ENCODE measurements at places on chromosomes 2 and 18.

DNA sequence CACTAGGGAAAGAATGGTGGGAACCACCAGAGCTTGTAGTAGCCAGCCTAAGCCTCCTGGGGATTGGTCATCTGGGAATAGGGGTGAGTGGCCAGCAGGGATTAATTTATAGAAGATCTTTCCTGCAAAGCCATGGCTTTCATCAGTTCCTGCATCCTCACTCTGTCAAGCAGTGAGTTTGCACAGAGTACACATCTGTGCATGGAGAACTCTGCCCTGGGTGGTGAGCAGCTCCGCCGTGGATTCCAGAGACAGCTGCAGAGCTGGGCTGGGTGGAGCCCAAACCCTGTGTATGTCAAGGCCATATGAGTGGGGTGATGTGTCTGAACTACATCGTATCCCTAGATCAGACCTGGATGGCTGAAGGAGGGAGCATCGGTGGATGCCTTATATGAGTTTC lies 182.2 kb downstream of the GLI2 start:
- DNase-seq, result no peak

GRCh38 chr2:78979380-78980151 lies 45.9 kb upstream of the REG3G start:
- peak; percentile 68 for DNase-seq

- no peak for DNase-seq
Measured at GRCh38 chr2:185381631-185382030, 357.0 kb upstream of the FSIP2 start.

- no peak for DNase-seq
Measured at GRCh38 chr2:102698369-102699111, 63.3 kb upstream of the TMEM182 start.

DNA sequence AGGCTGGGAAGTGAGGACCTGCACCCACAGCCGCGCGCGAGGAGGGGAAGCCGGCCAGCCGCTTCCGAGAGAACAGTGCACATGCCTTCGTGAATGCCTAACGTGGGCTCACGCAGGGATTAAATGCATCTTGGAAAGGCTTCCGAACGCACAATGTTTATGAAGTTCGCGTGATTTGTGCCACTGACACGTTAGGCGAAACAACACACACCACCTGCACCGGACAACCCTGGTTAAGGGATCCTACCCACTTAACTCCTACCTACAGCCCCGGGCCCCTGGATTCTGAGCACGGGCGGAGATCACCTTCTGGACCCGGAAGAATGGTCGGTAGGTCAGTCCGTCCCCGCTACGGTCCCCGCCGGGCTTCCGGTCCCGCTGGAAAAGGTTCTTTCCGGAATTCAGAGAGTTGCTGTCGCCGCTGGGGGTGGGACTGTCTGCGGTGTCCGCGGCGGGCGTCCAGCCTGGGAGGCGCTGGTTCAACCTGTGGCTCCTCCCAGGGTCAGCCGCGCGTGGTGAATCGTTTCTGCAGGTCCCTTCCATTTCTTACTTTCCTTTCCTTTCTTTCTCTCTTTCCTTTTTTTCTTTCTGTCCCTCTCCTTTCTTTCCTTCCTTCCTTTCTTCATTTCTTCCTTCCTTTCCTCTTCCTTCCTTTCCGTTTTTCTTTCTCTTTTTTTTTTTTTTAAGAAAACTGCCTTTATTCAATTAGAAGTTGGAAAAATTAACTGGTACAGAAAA lies at the start of gene MTIF2:
Gene MTIF2, minus strand, starts transcription at position 325 of the 738 bp plus-strand sequence. CDS start 5,373 bp downstream, outside the sequence.
- peak; percentile 98 for DNase-seq

- no peak for DNase-seq
Measured at GRCh38 chr2:140891614-140892212, 1239.1 kb downstream of the LRP1B start.

- DNase-seq, result no peak
Measured at GRCh38 chr2:176383836-176384442, 114.7 kb downstream of the MTX2 start.

DNA sequence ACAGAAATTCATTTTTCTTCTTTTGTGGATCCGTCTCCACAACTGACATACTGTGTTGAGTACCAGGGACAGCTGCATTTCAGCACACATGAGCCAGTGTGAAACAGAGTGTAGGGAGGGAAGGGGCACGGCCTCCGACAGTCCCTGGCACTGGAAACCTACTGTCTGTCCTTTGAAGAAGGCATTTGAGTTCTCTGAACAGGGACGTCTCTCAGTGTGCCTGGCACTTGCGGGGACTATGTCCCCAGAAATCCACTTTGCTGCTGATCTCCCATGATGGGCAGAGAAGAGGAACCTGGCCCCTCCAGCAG lies 48.1 kb downstream of the PLB1 start:
- no peak for DNase-seq

GRCh38 chr2:100119235-100119634 lies 23.2 kb downstream of the AFF3 start:
- no peak for DNase-seq

DNA sequence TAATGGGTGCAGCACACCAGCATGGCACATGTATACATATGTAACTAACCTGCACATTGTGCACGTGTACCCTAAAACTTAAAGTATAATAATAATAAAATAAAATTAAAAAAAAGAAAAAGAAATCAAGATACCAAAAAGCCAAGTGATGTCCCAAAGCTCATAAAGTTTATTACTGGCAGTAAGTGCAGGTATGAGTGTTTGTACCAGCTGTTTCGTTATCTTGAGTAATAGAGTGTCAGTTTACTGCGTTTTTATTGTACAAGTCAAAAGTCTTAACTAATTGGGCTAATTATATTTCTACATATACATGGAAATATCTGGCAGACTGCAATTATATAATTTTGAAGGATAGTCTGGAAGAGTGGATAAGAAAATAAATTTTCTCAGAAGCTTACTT lies 41.8 kb downstream of the MFSD6 start:
- no peak for DNase-seq

DNA sequence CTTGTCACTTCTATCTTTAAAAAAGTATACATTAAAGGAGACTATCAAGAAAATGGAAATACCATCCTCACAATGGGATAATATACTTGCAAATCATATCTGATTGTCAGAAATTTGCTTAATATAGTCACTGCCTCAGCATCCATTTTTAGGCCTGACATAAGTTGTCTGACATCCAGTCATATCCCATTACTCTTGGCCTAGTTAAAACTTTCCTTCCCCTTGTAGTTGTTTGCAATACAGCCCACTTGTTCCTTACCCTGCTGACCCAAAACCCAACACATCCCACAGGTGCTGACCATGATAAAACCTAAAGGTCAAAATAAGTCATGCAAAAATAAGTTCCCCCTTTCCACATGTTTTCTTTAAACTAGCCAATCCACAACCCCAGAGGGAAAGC lies 3.6 kb upstream of the ARHGEF33 start:
- DNase-seq, result no peak

- DNase-seq, result no peak
Measured at GRCh38 chr2:237045449-237045848, 40.2 kb upstream of the COPS8 start.

- no peak for DNase-seq
Measured at GRCh38 chr2:157821519-157822131, 54.5 kb downstream of the ACVR1 start.

DNA sequence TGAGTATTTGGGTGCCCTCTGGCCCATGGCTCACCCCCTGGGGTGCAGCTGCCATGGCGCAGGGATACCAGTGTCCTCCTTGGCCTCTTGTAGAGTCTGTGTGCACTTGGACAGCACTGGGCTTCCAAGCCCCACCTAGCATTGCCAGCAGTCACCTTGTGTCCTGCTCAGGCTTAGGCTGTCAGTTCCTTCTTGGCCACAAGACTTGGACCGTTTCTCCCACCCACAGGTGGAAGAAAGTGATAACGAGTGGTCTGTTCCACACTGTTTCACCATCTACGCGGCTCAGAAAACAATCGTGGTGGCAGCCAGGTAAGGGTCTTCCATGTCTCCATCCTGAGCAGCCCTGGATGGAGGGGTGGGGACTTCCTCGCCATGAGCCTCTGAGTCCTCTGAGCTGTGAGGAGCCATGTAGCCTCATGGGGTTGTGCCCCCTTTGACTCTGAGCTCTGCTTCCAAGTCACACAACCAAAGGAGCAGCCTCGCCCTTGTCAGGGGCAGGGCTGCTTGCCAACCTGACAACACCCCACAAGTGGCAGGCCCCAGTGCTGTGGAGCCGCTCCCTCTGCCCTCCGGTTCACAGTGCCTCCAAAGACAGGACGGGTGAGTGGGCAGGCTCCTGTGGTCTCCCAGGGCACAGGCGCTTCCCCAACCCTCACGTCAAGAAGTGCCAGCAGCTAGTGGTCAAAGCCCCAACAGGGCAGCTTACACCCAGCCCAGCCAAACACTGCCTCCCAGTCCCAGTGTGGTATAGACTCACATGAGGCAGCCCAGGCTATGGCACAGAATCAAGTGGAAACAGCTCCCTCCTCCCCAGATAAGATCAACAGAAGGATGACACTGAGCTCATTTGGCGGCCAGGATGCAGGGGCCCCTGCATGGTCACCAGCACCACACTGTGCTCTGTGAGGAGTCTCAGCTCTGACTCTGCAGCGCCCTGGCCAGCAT lies 18.4 kb downstream of the STK25 start:
- no peak for DNase-seq

GRCh38 chr2:84741182-84741822 lies 139.6 kb downstream of the TRABD2A start:
- DNase-seq, result no peak

DNA sequence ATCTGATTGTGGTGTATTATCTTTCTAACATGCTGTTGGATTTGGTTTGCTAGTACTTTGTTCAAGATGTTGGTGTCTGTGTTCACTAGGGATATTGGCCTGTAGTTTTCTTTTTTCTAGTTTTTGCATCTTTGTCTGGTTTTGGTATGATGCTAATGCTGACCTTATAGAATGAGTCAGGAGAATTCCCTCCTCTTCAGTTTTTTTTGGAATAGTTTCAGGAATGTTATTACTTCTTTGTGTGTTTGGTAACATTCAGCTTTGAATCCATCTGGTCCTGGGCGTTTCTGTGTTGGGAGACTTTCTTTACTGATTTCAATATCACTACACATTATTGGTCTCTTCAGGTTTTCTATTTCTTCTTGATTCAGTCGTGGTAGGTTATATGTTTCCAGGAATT lies 124.2 kb upstream of the EPB41L5 start:
- no peak for DNase-seq

DNA sequence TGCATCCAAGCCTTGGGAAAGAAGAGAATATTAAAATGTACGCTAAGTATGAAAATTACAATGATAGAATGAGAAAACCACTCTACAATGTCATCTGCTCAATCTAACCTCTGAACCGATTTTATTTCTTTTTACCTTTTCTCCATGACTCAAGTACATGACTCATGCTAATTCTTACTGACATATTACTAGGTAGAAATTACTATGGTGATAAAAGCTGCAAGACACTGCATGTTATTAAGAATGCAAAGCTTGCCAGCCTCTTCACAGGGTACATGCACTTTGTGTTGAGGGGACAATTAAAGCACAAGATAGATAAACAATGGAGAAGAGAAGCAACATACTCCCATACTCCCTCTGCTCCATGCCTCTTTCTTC lies 20.7 kb downstream of the SFT2D3 start:
- DNase-seq, result no peak

DNA sequence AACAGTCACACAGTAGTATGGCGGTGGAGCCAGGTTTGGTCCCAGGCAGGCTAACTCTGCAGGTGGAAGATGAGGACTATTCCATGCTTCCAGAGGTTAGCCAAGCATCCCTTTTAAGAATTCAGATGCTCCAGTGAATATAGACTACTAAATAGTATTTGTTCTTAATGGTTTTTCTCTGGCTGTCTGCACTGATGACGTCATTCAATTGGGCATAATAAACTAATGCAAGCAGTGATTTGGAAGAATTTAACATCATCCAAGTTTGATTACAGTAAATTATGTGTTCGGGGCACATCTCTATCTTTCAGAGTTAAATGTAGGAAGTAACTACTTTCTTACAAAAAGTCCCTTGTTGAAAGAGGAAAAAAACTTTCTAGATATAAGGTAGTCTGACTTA lies 78.8 kb upstream of the RND3 start:
- DNase-seq, result no peak

DNA sequence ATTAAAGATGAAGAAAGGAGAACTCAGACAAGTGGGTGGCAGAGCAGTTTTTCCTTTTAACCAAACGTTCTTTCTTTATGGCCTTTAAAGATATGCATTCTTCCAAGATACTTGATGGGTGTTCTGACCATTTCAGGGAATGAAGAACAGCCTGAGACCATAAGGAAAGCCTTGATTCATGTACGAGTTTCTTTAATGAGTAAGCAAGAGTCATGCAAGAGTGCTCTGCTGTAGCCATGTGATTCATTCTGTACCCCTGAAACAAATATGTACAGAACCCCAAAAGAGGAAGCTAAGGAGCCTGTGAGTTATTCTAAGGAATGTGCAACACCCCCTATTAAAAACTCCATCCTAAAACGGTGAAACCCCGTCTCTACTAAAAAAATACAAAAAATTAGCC lies 372.8 kb downstream of the MTX2 start:
- no peak for DNase-seq

- no peak for DNase-seq
Measured at GRCh38 chr2:224072541-224073188, 33.6 kb upstream of the SERPINE2 start.

GRCh38 chr2:112818094-112818902 lies 18.3 kb downstream of the IL1B start:
- no peak for DNase-seq

- no peak for DNase-seq
Measured at GRCh38 chr2:157587576-157587975, 41.1 kb downstream of the ACVR1C start.

DNA sequence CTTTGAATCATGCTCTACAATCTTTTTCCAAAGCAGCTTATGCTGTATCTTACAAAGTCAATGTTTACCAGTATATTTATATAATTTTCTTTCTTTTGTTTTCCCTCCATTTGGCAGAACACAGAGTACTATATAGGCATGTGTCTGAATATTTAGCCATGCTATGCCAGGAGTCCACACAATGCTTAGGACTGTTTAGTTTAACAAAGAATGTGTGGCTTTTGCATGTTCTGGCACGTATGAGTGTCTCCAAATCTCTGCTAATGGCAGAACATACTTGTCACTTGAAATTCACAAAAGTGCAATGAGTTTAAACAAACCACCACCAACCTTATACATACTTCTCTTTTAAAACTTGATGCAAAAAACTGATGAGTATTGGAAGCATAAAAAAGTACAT lies 268.0 kb downstream of the NR4A2 start:
- no peak for DNase-seq

GRCh38 chr2:3159782-3160545 lies 217.7 kb downstream of the EIPR1 start:
- DNase-seq, result no peak

- DNase-seq, result no peak
Measured at GRCh38 chr2:205723179-205723578, 40.9 kb downstream of the NRP2 start.

GRCh38 chr2:200416878-200417277 lies 93.0 kb downstream of the KCTD18 start:
- no peak for DNase-seq

GRCh38 chr2:147758821-147759220 lies 86.0 kb upstream of the ACVR2A start:
- DNase-seq, result no peak

- no peak for DNase-seq
Measured at GRCh38 chr18:6374340-6374739, 40.4 kb downstream of the L3MBTL4 start.

All from NCI-H1417 (cell line).